Left lung (tissue), 14 donors: ENCODE measurements at places on chromosomes 6 and 20. TPM values are rescaled to one million over a fixed set of nuclear protein-coding genes. Genes with fewer than 3 reads are reported as not detected.

DNA sequence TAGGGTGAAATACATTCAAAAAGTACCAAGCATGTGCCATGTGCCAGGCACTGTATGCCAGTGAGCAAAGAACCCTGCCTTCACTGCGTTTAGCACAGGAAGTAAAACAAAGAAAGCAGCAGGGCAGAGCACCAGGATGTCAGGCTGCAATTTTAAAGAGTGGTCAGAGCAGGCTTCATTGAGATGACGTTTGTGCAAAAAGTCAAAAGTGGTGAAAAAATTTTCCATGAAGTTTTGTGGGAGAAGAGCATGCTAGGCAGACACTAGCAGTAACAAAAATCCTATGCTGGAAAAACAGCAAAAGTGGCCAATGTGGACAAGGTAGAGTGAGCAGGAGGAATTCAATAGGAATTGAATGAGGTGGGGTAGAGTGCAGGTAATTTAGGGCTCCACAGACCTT, 31.3 kb downstream of the AKIRIN2 start:
- peak overlapping the region; percentile 53 for H3K27ac ChIP-seq
- H3K4me1 ChIP-seq, result peaks cover 37% of the 10 kb centered on the region
- no peaks in the 10 kb centered on the region for H3K36me3 ChIP-seq
- H3K27me3 ChIP-seq, result no peaks in the 10 kb centered on the region

DNA sequence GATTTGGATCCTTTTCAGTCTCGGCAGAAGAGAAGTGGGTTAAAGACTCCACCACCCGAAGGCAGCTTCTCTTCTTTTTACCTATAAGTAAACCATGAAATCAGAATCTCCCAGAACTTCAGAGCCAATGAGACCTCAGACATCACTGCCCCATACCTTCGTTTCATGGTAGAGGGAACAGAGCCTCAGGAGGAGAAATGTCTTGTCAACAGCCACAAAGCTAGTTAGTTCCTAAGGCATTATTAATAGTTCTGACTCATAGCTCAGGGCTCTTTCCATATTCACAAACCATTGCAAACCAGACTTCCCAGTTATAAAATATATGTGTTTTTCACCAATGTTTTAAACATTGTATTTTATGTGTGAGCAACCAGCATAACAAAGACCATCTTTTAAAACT, 118.7 kb upstream of the RIPOR2 start:
- H3K27me3 ChIP-seq, result no peaks in the 10 kb centered on the region
- no peak for DNase-seq
- H3K4me3 ChIP-seq, result no peak overlapping the region

GRCh38 chr6:18536591-18537055, 149.5 kb downstream of the RNF144B start:
- H3K27ac ChIP-seq, result no peak overlapping the region
- no peak for DNase-seq

GRCh38 chr6:109579361-109579760, 96.3 kb upstream of the ZBTB24 start:
- H3K4me3 ChIP-seq, result no peak overlapping the region
- H3K27me3 ChIP-seq, result no peaks in the 10 kb centered on the region
- no peaks in the 10 kb centered on the region for H3K36me3 ChIP-seq
- H3K27ac ChIP-seq, result no peak overlapping the region
- H3K4me1 ChIP-seq, result no peaks in the 10 kb centered on the region

- no peaks in the 10 kb centered on the region for H3K27me3 ChIP-seq
- peaks cover 98% of the 10 kb centered on the region for H3K36me3 ChIP-seq
- DNase-seq, result no peak
- no peak overlapping the region for H3K4me3 ChIP-seq
Measured at GRCh38 chr20:4794846-4795245, 73.1 kb downstream of the PRND start.

- no peak overlapping the region for H3K4me3 ChIP-seq
- no peaks in the 10 kb centered on the region for H3K4me1 ChIP-seq
- no peaks in the 10 kb centered on the region for H3K36me3 ChIP-seq
- no peak for DNase-seq
Measured at GRCh38 chr6:92847988-92848387, 571.4 kb downstream of the EPHA7 start.

GRCh38 chr6:6560909-6561308, 27.6 kb upstream of the LY86 start:
- H3K4me1 ChIP-seq, result peaks cover 11% of the 10 kb centered on the region
- DNase-seq, result no peak
- H3K36me3 ChIP-seq, result no peaks in the 10 kb centered on the region
- H3K4me3 ChIP-seq, result no peak overlapping the region

The PACRG gene
- 1.5 TPM for total RNA-seq
